Activated CD8-positive, alpha-beta memory T cell treated with anti-CD3 and anti-CD28 coated beads, Interleukin-2, amount 10 ng/mL, durations not matched to agents 7 days and 5 days (primary cell): ENCODE measurements at places on chromosomes 1 and 21.

- DNase-seq = no peak
Measured at GRCh38 chr1:44566281-44567046, 107.8 kb downstream of the TMEM53 start.

GRCh38 chr1:12376236-12377045 is 146.6 kb downstream of the VPS13D start:
- no peak for DNase-seq

GRCh38 chr1:201090541-201090940 is 21.7 kb downstream of the CACNA1S start:
- no peak for DNase-seq

DNA sequence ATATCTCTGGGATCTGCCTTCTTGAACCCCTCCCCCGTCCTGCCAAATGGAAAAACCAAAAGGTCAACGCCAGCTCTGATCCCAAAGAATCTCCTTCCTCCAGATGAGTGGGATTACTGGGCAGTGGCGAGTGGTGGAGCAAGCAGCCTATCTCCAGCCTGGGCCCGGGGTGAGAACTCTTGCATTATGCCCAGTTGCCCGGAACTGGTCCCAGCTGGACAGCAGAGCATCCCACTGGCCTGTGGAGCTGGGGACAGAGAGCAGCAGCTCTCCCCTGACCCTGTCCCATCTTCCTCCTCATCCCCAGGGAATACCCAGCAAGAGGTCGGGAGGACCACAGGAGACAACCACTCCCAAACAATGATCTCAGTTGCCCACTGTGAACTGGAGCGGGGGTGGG is 130.5 kb downstream of the TMEM53 start:
- no peak for DNase-seq

DNA sequence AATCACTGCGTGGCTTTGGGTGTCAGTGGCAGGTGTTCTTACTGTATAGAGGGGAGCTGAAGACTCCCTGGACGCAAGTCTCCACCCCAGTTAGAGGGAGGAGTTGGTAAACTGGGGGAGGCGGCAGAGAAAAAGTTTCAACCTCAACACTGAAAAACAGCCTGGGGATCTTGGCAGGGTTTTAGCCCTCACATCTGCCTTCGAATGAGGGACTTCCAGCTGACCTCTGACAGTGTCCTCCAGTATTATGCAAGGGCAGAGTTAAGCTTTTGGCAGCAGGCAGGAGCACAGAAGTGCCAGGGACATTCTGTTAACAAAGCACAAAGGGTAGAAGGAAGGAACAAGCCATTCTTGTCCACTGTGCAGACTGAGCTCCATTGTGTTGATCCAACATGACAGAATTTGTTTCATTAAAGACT is 41.2 kb upstream of the RAB4A start:
- no peak for DNase-seq

GRCh38 chr1:155645648-155646047 is 35.6 kb downstream of the MSTO1 start:
- no peak for DNase-seq
